ENCODE measurements at places on chromosomes 6 and 20.

GRCh38 chr6:40906759-40907158 lies 132.3 kb downstream of the UNC5CL start:
- no peak for DNase-seq

- DNase-seq = no peak
These were observed 57.1 kb upstream of the GCM1 start for GRCh38 chr6:53205778-53206177.

- no peak for DNase-seq
These were observed 117.0 kb downstream of the TFAP2A start for GRCh38 chr6:10297832-10298231.

GRCh38 chr6:27678469-27678868 lies 205.6 kb upstream of the ZNF184 start:
- no peak for DNase-seq

DNA sequence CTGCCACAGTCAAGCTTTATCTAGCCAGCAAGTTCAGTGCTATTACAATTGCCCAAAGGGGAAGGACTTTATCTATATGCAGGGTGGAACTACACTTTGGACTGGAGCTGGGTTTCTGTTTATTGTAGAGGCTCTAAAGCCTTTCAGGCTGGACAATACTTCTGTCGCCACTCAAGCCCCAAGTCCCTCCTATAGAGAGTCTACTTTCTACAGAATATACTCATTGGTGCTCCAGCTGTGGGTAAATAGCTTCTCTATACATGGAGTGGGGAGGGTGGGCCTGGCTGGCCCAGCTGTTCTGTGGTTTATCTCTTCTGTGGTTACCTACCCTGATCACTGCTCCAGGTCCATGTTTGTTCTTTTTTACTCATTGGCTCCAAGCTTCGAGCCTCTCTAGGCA lies 151.8 kb upstream of the MYLIP start:
- no peak for DNase-seq

GRCh38 chr20:53220482-53221307 lies 248.5 kb downstream of the TSHZ2 start:
- DNase-seq = no peak

DNA sequence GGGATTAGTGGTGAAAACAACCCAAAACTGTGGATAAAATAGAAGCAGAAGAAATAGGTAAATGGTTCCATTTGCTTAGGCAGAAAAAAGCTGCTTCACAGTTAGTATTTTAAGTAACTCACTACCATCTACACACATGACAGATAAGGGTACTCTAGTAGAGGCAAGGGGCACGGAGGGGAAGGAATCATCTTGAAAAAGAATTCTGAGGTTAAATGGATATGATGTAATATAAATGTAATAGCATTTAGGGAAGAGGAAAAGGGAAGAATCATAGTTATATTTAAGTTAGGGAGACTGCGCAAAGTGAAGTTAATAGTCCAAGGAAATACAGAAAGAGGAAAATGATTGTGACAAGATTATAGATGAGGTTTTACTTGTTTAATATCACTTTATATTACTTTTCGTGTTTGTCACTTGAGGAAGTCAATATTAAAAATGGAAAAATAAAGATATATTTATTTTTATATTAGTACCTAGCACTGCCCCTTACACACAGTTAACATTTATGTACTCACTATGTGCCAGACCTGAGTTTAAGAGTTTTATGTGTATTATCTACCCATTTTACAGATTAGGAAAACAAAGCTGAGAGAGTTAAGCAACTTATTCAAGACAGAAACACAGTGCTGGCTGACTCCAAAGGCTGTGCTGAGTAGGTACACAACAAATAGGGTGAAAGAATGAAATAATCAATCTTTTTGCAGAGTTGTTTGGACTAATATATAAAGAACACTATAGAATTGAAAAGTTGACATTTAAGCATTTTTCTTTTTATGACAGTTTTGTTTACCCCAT lies 128.1 kb downstream of the REV3L start:
- no peak for DNase-seq

Data from NCI-H524 (cell line).